ENCODE measurements at places on chromosomes 7 and 10.

DNA sequence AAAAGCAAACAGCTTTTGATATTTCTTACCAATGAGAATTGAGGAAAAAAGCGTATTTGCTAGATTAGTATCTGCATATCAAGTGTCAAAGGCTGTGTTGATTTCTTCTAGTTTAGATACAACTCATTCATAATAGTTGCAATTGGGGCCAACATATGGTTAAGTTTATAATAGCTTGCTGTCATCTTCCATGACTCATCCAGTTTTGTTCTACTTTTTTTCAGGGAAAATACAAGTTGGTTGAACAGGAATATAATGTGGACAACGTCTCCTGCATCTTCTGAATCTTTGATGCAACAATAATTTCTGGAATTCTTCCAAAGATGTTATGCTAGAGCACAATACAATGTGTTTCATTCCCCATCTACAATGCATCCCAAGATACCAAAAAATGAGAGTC is 182.0 kb downstream of the THSD7A start:
- DNase-seq: no peak

GRCh38 chr10:43220657-43221418 is 46.0 kb downstream of the RASGEF1A start:
- DNase-seq: no peak

DNA sequence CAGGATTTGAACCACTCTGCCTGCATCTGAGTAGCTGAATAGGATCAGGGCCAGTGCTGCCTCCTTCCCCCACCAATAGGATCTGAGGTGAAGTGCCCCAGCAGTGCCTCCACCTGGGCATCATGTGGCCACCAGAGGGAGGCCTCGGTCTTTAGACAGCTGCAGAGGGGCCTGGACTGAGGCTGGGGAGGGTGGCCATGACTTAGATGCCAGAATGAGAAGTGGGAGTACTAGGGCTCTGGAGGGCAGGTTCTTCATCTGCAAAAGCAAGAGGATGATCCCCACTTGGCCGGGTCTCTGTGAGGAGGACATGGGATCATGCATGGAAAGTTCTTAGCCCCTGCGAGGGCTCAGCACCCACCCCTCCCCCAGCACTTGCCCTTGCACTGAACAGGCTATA is 56.9 kb downstream of the NEUROG3 start:
- DNase-seq: no peak

DNA sequence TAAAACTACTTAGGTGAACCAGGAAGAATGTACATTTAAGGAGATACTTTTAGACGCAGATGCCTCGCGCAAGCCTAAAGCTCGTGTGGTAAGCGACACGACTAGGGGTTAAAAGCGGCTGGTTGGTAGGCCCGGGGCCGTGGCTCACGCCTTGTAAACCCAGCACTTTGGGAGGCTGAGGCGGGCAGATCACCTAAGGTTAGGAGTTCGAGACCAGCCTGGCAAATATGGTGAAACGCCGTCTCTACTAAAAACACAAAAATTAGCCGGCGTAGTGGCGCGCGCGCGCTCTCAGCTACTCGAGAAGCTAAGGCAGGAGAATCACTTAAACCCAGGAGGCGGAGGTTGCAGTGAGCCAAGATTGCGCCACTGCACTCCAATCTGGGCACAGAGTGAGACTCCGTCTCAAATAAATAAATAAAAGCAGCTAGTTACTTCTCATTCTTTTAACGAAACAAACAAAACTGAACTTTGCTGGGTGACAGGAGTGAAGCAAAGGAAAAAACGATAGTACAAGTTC is 879 bp downstream of the NUDT5 start:
- DNase-seq: peak; percentile 89

- DNase-seq: no peak
Observed at GRCh38 chr7:114212721-114213429, 201.7 kb upstream of the FOXP2 start.

GRCh38 chr10:11539191-11539868 is 72.1 kb downstream of the USP6NL start:
- DNase-seq: no peak

GRCh38 chr10:124119946-124120345 is 26.5 kb upstream of the CHST15 start:
- DNase-seq: no peak

GRCh38 chr10:83915801-83916200 is 223.5 kb upstream of the GHITM start:
- DNase-seq: no peak

- no peak for DNase-seq
Observed at GRCh38 chr7:70421319-70421718, 710.6 kb upstream of the GALNT17 start.

GRCh38 chr7:48875045-48875916 is 49.1 kb upstream of the CDC14C start:
- no peak for DNase-seq

Measured in upper lobe of left lung (tissue), 6 donors.